ENCODE measurements at places on chromosomes 12 and 14. TPM values are rescaled to one million over a fixed set of nuclear protein-coding genes. Genes with fewer than 3 reads are reported as not detected.

The KRT2 gene
- total RNA-seq, result 0.39 TPM

GRCh38 chr12:107761502-107761904, 566 bp upstream of the PRDM4 start:
- no peak for DNase-seq

DNA sequence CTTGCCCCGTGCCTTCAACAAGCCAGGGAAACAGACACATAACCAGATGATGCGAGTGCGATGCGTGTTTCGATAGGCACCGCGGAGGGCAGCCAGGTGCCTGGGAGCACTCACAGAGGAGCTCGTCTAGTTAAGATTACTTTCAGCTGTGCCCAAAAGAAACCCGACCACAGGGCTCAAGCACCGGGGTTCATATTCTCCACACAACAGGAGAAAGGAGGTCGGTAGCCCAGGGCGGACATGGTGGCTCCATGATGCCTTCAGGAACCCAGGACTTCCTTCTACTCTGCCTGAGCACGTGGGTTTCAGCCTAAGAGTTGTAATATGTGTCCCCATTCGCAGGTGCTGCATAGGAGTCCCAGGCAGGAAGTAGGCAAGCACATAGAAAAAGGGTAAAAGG, 53.7 kb upstream of the DDX11 start:
- DNase-seq, result no peak

DNA sequence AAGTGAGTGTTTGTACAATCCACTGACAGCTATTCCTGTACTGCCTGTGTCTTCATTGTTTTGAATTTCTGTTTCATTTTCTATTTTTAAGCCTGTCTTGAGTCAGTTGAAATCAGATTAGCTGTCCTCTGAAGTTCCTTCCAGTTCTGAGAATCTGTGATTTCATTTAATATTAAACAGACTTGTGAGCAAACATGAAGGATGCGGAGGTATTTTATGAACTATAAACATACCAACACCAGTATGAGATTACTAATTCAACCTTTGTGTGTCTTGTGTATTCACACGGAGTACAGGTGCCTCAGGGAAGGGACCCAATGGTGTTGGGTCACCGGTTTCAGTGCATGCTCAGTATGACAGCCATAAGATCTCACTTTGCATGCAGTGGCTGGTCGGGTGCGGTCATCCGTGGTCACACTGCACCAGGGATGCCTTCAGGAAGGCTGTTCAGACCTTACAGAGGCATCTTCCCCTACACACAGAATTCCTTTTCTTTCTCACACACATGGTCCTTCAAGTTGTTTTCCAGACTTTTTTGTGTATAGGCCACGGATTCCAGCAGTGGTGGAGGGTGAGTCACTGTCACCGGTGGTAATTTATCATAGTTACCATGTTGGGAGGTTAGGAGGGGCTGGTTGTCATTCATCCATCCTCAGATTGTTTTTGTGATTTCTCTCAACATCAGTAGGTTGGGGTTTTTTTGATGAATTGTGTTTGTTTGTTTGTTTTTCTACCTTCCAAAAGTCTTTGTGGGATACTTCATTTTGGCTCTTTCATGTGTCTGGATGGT, 103.0 kb upstream of the SFSWAP start:
- DNase-seq, result no peak

- no peak for DNase-seq
These were observed 1043.0 kb downstream of the AACS start for GRCh38 chr12:126108247-126108646.

The PPP1R1A gene
- not detected for total RNA-seq

The GALNT16 gene
- not detected for total RNA-seq

DNA sequence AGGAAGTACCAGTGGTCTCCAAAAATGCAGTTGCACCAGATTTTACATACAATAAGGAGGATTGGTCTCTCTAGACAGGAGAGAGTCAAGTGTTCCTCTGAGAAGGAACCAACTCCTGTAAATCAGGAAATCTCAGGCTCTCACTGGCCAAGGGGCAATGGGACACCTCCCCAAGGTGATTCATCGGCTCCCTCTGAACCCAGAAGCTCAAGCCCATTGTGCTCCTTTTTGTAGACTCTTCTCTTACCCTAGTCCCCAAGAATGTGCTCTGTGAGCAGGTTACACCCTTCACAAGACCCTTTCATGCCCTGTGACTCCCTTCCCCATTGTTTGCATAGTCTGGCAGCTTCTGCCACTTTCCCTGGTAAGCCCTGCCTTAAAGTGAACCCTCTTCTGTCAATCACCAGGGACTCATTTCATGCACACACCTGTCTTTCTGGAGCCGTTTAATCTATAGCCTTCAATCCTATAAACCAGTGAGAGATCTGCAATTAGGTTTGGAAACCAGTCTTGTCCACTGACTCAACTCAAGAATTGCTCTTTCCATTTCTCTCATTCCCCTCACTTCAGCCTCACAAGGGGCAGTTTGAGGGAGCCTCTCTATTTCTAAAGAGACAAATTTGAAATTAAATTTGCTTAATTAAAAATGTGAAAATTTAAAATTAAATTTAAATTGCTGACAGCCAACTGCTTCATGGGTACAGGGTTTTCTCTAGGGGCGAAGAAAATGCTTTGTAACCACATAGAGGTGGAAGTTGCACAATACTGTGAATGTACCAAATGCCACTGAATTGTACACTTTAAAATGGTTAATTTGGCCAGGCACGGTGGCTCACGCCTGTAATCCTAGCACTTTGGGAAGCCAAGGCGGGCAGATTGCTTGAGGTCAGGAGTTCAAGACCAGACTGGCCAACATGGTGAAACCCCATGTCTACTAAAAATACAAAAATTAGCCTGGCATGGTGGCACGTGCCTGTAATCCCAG, 38.3 kb upstream of the LTA4H start:
- DNase-seq, result no peak
